Nephron progenitor cell (in vitro differentiated cells): ENCODE measurements at places on chromosomes 13 and 19.

DNA sequence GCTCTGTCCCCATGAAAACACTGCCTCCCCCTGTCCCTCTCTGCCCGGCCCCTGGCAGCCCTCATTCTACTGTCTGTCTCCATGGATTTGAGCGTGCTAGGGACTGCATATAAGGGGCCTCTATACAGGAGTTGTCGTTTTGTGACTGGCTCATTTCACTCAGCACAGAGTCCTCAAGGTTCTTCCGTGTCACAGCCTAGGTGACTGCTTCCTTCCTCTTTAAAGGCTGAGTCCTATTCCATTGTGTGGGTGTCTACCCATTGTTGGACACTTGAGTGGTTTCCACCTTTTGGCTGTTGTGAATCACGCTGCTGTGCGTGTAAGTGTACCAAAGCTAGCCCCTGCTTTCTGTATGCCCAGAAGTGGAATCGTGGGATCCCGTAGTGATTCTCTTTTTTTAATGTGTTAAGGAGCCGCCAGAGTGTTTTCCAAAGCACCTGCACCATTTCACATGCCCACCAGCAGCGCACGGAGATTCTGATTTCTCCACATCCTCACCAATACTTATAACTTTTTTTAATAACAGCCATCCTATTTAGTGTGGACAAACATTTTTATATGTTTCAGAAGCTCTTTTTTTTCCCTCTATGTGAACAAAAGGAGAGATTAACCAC lies 116.7 kb downstream of the COL4A2 start:
- DNase-seq = no peak

DNA sequence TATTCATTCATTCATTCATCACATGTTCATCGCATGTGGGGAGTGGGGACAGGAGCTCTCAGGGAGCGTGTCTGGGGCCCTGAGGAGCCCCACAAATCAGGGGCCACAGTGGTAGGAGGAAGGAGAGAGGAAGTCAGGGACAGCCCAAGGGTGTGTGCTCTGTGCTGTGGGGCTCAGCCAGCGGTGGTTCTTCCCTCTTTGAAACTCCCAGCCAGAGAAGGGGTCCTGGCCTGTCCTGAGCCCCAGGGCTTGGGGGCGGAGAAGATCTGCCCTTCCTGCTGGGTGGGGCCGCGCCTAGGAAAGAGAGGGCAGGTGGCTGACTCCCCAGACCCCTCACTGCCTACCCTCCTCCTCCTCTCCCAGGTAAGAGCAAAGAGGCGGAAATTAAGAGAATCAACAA lies 14.6 kb downstream of the AP2A1 start:
- no peak for DNase-seq

GRCh38 chr13:84896128-84896527 lies 903.1 kb downstream of the SLITRK6 start:
- peak; percentile 53 for DNase-seq

GRCh38 chr19:17721821-17722220 lies 2.5 kb downstream of the MAP1S start:
- no peak for DNase-seq

DNA sequence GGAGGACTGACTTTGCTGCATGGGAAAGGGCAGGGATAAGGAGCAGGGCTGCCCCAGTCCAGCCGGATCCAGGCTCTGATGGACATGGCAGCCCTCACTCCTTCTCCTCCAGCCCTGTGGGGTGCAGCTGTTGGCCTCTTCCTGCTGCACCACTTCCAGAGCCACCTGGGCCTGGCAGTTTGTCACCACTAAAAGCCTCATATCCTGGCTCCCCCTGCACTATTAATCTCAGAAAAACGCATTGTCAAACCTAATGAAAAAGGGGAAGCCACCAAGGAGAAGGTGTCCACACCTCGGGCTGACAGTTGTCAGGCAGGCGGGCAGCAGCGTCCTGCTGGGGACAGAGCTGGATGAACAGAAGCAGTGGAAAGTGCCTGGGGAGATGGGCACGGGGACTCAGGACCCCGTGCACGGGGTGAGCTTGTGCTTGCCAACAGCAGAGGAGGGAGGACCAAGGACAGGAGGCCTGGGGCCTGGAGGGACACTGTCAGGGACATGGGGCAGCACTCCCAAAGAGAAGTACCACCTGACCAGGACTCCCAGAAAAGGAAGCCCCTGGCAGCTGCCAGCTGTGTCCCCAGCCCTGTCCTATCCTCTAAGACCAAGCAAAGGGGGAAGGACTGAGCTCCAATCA lies 151.1 kb upstream of the TSHZ3 start:
- DNase-seq = no peak

- no peak for DNase-seq
Measured at GRCh38 chr19:2550431-2551171, 74.7 kb downstream of the GADD45B start.

GRCh38 chr13:67277581-67277980 lies 47.4 kb upstream of the PCDH9 start:
- no peak for DNase-seq

GRCh38 chr19:4474514-4475022 lies 2.5 kb downstream of the HDGFL2 start:
- DNase-seq = peak; percentile 74

- no peak for DNase-seq
Measured at GRCh38 chr13:78103936-78104335, 185.3 kb upstream of the EDNRB start.

- no peak for DNase-seq
Measured at GRCh38 chr13:66556306-66556705, 673.8 kb downstream of the PCDH9 start.

DNA sequence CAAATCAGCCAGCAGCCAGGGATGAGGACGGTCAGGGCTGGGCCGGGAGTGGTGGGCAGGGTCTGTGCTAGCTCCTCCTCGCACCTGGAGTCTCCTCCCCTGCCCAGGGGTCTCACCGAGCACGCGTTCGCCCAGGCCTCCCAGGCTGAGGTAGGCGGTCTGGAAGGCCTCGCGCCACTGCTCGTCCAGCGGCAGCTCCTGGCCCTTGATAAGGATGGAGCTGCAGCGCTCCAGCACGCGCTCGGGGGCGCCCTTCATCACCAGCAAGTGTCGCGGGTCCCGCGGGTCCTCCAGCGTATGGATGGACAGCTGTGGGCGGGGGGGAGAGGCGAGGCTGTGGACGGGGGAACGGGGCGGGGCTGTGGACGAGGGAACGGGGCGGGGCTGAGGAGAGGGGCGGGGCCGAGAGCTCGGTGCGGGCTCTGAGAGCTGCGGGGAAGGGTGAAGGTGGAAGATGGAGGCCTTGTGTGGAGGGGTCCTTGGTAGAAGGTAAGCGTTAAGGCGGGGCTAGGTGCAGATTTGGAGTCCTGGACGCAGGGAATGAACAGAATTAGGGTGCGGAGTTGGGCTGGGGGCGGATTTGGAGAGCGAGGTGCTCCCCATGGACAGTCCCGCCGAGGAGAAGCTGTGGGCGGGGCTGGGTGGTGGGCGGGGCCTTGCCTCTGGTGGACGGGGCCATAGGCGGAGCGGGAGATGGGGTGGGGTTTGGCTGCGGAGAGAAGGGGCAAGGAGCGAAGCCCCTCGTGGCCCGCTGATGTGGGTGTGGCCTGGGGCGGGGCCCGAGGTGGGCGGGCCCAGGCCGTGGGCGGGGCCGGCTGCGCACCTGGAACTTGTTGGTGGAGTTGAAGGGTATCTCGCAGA lies 5.7 kb downstream of the ATP4A start:
- peak; percentile 98 for DNase-seq

DNA sequence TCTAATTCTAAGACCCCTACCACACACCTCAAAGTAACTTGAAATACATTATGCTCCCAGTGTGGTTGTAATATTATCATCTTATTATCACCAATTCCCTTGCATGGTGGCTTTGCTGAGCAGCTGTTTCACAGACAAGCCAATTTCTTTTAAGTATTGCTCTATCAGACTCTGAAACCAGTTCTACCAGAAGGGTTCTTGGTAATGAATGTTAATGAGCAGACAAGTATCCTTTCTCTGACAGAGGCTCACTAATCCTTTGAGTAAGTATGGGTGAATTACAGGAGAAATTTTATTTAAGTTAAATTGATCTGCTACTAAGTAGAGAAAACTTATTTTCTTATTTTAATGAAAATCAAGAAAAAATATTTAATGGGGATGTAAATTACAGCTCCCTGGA lies 326.0 kb downstream of the GPC6 start:
- DNase-seq = no peak

DNA sequence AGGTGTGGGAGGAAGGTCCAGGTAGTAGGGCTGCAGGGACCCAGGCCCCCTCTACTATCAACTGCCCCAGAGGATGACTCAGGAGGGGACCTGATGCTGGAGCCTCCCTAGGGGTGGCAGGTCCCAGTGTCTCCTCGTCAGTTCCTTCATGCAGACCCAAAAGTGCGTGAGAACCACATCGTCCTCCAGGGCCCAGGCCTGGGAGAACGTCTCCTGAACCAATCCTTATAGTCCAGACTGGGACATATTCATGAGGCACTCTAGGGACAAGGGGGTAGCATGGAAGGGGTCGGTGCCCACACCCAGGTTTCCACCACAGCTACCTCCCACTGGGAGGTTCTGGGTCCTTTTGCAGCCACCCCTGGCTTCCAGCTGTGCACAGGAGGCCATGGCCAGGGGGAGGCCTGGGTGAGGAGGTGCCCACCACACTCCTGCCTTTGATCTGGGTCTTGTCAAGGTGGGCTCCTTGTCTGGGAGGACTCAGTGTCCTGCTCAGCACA lies 38.0 kb upstream of the TPM4 start:
- DNase-seq = no peak

DNA sequence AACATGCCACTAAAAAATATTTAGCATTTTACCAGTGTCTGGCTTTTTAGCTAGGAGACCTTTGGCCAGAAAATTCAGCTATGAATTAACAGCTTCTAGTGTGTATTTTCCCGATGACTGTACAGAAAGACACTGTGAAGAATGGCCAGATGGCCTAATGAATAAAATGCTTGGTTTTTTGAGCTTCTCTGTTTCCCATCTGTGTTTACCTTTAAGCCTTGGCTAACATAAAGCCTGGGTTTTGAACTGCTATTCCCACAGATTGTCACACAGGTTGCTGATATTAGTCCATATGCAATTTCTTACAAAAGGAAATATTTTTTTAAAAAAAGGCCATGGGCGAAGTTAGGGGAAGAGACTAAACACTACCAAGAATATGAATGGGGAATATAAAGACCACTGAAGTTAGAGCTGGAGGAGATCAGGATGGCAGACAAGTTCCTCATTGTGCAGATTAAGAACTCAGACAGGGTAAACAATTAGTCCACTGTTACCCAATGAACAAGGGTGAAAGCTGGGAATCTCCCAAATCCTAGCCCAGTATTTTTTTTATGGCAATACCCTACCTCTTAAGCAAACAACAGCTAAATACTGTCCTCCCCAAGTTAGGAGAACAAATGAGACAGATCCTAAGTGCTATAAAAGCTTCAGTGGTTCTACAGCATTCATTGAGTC lies 95.1 kb downstream of the DCT start:
- DNase-seq = no peak

- DNase-seq = no peak
Measured at GRCh38 chr19:21698215-21698614, 69.2 kb downstream of the ZNF100 start.

DNA sequence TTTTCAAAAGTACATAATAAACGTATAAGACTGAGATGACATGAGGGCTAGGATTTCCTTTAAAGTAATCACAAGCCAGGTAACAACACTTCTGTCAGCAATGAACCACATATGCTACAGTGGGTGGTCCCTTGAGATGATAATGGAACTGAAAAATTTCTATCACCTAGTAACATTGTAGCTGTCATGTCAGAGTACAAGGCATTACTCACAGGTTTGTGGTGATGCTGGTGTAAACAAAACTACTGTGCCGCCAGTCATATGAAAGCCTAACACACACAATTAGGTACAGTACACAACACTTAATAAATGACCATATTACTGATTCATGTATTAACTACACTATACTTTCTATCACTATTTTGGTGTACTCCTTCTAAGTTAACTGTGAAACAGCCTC lies 36.8 kb downstream of the MIPEP start:
- DNase-seq = no peak

- DNase-seq = no peak
Measured at GRCh38 chr19:604355-604754, 14.7 kb downstream of the HCN2 start.

DNA sequence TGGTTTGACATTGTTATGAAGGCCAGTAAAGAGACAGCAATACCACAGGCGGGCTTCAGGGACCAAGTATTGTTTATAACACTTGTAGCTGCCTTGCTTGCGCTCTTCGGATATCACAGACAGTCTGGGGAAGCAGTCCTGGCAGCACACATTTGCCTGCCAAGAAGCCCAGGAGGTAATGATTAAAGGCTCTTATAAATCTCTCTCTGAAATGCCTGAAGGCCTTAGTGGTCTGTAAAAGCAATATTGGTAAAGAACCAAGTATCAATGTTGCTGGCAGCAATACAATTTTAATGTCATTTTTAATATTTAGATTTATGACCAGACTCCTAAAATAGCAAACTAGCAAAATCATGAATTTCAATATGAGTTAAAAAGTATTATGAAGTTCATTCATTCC lies 1312.4 kb downstream of the PCDH9 start:
- no peak for DNase-seq

DNA sequence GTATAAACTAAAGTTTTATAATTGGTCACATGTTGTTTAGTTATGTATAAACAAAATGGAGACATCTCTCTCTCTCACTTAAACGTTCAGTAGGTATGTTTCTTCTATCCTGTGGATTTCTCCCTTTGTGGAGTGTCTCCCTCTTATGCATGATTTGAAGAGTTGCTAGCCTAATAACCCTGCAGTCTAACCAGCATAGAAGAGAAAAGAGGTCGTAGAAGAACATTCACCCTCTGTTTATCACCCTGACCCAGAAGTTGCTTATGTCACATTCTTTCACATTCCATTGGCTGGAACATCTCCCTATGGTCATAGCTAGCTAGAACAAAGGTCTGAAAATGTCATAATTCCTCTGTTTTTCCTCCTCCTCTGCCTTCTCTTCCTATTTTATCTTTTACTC lies 176.8 kb upstream of the PCDH20 start:
- DNase-seq = no peak

GRCh38 chr13:27137759-27138158 lies 33.9 kb downstream of the USP12 start:
- DNase-seq = peak; percentile 5

DNA sequence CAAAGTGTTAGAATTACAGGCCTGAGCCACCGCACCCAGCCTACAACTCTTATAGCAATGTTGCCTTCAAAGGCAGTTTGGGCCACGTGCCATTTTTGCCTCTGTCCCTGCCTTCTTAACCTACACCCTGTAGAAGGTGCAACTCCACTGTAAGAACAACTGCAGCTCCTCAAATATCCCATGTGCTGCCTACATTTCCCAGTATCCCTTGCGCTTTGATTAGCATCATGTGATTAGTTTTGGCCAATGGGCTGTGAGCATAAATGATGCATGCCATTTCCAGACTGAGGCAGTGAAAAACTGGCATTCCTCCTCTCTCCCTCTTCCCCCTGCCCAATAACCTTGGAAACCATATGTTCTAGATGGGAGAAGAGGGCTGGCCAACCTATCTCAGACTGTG lies 75.2 kb upstream of the MRI1 start:
- no peak for DNase-seq
